ENCODE measurements at places on chromosomes 1 and 21.

- DNase-seq, result no peak
Measured at GRCh38 chr21:42684109-42684916, 30.9 kb downstream of the PDE9A start.

GRCh38 chr1:47257224-47257623, 25.2 kb upstream of the TAL1 start:
- DNase-seq, result no peak

DNA sequence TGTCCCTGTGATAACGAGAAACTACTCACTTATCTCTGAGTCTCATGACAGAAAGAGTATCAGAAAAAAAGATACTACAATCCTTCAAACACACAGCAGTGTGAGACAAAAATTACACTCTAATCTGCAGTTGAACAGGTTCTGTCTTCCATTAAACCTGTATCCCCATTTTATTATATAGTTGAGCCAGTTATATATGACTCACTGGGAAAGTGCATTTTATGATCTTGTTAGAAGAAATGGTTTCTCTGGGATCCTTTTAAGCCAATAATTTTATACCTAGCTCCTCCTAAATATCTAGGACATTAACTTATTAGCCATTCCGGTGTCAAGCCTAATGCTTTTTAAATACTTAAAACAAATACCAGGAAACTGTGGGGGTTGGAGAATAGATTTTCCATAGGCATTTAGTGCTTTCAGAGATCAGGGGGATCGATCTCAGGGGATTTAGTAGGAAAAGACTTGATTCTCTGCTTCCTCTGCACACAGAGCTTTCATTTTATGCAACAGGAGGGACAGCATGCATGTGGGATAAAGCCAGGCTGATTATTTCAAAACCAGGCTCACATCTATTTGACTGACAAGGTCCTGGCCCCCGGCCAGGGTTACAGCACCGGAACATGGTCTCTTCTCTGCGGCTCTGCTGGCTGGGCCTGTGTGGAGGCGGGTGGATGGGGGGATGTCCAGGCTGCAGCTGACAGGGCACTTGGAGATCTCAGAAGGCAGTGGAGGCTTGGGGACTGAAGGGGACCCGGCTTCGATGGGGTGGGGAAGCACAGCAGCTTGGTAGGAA, 310.6 kb downstream of the DISC1 start:
- DNase-seq, result no peak

DNA sequence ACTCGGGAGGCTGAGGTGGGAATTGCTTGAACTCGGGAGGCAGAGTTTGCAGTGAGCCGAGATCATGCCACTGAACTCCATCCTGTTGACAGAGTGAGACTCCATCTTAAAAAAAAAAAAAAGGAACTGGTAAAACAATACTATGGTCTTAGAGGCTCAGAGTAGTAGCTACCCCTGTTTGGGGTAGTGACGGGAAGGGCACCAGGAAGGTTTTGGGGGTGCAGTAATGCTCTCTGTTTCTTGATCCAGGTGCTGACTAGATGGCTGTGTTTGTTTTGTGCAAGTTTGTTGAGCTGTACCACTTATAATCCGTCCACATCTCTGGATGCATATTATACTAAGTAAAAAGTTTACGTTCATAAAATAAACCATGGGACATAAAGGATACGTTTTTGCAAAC, 765.8 kb upstream of the TPTE start:
- no peak for DNase-seq

DNA sequence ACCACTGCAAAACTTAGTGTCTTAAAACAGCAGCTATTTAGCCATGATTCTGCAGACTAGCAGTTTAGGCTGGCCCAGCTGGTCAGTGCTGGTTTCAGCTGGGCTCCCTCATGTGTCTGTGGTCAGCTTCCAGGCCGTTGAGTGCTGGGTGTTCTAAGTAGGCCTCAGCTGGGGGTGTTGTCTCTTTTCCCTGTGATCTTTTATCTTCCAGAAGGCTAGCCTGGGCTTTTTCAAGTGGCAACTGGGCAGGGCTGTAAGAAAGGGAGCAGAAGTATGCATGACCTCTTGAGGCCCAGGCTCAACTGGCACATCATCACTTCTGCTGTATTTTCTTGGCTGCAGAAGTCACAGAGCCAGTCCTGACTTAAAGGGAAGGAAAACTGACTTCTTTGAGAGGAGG, 136.1 kb downstream of the KIF26B start:
- DNase-seq, result no peak

GRCh38 chr21:42227909-42228708, 9.2 kb downstream of the ABCG1 start:
- DNase-seq, result no peak

GRCh38 chr21:38384675-38385426, 113.4 kb downstream of the ERG start:
- DNase-seq, result no peak

DNA sequence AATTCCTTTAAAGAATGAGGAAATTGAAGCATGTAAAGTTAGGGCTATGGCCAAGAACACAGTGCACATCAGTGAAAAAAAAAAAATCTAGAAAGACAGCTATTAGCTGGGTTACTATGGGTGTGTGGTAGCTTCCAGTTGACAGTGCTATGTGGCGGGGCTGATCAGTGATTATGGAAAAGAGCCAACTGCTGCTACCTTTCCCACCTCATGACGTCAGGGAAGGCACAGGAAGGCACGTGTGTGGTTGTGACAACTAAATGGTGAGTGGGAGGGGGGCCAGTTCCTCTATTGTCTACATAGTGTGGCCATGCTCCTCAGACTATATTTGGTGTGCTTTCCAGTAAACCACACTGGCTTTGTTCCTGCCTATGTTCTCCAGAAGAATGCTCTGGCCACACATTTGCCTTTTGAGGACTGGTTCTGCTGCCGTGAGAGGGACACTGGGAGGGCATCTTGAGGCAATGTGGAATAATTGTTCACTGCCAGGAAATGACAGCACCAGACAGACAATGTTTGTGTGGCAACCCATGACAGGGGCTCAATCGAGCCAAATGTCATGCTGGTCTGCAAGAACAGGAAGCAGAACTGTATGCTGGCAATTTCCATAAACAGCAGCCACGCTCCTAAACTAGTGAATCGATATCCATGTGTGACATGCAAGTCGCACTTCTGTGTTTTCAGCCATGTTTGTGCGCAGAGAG, 3.0 kb upstream of the SDE2 start:
- DNase-seq, result no peak

DNA sequence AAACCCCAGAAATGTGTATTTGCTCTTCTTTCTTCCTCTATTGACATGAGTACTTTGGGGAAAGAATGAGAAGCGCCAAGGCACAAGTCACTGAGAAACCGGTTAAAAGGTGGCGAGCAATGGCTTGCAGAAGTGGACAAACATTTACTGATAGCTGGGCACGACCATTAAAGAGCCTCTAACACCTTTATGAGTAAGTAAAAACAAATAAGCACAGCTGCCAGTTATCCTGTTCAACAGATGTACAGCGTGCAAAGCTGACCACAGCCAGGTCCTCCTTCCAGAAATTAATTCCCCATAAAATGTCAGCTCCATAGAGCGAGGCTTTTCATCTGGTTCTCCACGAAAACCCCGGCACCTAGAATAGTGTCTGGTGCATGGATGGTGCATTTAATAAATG, 72.7 kb downstream of the CAPZB start:
- DNase-seq, result no peak

Measured in AG09309 (cell line).